Transverse colon (tissue), 4 donors: ENCODE measurements at places on chromosomes 7 and 10. TPM values are rescaled to one million over a fixed set of nuclear protein-coding genes. Genes with fewer than 3 reads are reported as not detected.

- DNase-seq = no peak
Observed at GRCh38 chr7:47815867-47816266, 132.4 kb downstream of the PKD1L1 start.

DNA sequence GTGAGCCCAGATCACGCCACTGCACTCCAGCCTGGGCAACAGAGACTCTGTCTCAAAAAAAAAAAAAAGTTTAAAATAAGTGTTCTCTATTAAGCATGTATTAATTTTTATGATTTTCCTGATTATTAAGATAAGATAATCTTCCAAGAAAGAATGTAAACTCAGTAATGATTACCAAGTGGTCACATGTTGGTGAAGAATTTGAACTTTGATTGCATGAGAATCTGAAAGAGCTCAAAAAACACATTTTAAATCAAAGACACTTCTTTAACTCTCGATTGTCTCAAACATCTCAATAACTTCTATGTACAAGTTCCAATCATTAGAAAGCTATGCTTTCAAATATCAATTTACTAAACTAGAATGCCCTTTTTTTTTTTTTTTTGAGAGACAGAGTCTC, 33.8 kb downstream of the SNX8 start:
- DNase-seq = no peak

DNA sequence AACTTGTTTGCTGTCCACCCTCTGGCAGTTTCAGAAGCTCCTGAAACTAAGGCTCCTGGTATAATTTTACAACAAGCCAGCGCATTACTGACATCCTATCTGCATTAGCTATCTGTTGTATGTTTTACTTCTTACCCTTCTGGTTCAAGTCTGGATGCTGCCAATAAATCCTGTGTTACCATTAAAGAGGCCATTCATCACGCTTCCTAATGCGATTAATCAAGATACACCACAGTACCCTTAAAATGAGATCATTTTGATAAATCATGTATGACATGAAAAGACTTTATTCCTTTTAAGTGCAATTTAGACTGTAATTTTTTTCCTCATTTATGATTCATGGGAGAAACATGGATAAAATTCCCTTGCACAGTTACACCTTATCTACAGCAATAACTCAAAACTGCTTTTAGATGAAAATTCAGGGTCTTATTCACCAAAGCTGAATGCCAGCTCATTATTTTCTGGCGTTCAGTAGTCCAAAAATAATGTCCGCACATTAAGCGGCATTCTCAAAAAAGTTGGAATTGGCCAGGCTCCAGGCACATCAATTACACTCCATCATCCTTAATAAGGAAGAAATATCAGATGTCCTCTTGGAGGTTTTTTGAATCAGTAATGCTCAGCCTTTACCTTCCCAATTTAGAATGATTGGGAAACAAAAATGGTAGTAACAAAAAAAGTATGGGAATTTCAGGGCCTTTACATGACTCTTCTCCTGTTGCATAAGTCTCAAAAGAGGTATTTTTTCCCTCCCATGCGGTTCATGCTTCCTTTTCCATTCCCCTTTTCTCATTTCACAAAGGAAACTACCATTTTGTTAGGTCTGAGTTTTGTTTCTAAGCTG, 878.5 kb downstream of the LRMDA start:
- no peak for DNase-seq

DNA sequence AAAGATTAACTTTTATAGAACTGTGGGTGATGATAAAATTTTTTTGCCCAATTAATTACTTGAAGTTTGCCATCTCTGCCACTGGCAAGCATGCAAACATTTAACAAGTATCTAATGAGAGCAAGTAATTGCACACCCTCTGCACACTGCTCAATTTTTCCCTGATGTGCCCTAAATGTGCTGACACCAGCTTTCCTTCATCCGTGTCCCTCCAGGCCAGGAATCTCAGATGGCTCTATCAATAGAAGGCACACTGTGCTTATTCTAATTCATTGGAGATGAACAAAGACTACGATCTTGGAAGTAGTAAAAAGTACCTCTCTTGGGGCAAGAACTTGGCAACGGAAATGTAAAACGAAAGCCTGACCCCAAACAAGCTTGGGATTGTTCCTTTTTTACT, 212.1 kb downstream of the GPR37 start:
- no peak for DNase-seq

DNA sequence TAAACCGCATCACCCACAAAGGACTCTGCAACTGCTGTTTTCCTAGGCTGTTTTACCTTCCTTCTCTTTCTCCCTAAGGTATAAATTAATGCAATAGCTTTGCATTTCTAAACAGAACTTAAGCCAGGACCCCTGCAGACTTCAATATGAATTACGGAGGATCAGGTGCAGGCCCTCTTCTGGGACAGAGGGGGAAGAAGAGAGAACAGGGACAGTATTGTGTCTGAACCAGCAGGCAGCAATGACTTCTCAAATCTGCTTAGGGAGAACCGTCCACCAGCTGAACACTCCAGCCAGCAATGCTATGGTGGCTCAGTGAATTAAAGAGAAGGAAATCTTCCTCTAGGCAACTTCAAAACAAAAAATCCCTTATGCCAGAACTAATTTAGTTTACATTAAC, 35.7 kb downstream of the POLR3A start:
- DNase-seq = no peak

GRCh38 chr7:17584822-17585221, 286.4 kb downstream of the AHR start:
- no peak for DNase-seq

GRCh38 chr10:97503406-97503805, 4.7 kb downstream of the UBTD1 start:
- no peak for DNase-seq

DNA sequence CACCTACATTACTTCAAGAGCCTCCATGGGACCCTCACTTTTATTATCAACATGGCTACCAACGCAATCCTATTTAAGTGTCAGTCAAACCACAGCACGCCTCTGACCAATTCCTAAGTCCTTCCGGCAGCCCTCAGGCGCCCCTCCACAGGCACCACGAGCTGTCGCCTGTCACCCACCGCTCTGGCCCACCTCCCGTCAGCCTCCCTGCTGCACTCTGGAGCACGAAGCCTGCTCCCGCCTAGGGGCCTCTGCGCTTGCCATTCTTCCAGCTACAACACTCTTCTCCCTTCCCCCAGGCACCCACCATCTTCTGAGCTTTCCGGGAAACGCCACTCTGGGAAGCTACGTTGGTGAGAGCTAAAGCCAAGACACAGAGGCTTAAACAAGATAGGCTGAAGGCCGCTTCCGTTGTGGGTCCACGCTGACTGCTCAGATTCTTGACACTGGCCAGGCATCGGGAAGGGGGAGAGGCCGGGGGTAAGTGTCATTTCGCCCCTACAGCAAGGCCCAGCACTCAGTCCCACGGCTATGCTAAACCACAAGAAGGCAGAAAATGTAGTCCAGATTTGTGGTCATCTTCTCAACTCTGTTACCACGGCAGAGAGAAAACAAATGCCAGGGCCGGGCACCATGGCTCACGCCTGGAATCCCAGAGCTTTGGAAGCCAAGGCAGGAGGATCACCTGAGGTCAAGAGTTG, 56.7 kb downstream of the GNA12 start:
- DNase-seq = no peak

- DNase-seq = no peak
Observed at GRCh38 chr10:126111516-126111915, 215.2 kb downstream of the FANK1 start.

- peak; percentile 33 for DNase-seq
Observed at GRCh38 chr10:27743877-27744801, 1.5 kb downstream of the MKX start.

DNA sequence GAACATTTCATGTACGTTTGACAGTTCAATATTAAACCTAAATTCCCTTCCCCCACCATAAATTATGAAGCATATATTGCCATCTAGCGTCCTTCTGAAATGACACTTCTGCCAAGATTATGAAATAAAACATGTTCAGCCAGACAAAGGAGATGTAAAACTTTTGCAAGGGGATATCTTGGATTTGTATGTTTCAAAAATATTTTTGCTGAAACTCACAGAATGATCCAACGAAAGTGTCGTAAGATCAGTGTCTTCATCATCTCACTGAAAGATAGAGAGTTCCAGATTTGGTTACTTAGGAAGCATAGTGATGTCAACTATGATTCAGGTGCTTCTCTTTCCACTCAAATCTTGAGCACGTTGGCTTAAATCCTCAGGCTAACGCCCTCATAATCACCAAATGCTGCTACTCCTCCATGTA, 904.3 kb downstream of the XPNPEP1 start:
- DNase-seq = no peak

GRCh38 chr7:31114593-31115343, 62.7 kb downstream of the ADCYAP1R1 start:
- DNase-seq = no peak

- no peak for DNase-seq
Observed at GRCh38 chr7:75718390-75719031, 20.2 kb downstream of the HIP1 start.

- DNase-seq = no peak
Observed at GRCh38 chr7:5773661-5774086, 7.8 kb downstream of the RNF216 start.

- DNase-seq = no peak
Observed at GRCh38 chr7:133934977-133935330, 192.2 kb upstream of the LRGUK start.

- peak; percentile 28 for DNase-seq
Observed at GRCh38 chr10:102455893-102456471, 4.6 kb upstream of the C10orf95 start.

The SUN3 gene
- total RNA-seq = not detected

The SPAM1 gene
- total RNA-seq = not detected

The HHEX gene
- total RNA-seq = 0.80 TPM

The CDC14C gene
- not detected for total RNA-seq

The WDFY4 gene
- 20.6 TPM for total RNA-seq

The PRSS37 gene
- not detected for total RNA-seq

The ADAM12 gene
- not detected for total RNA-seq
